ENCODE measurements at places on chromosomes 7 and 10. TPM values are rescaled to one million over a fixed set of nuclear protein-coding genes. Genes with fewer than 3 reads are reported as not detected.

DNA sequence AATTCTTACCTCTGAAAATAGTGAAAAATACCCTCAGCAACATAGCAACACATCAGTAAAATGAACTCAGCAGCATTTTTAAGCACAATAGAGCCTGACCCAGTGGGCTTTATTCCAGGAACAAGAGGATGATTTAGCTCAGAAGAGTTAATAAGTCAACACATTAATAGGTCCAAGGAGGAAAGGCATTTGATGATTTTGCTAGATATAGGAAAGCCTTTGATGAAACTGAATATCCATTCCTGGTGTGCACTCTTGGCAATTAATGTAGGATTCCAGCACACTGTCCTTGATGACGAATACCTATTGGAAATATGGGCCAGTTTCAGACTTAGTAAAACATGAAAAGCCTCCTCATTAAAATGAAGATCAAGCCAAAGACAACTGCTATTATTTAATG lies 42.5 kb downstream of the RASGEF1A start:
- peak; percentile 14 for DNase-seq

The MMRN2 gene
- total RNA-seq, result 1.9 TPM

The CAV1 gene
- total RNA-seq, result 284 TPM

The CFAP58 gene
- 0.26 TPM for total RNA-seq

All from PC-3 (cell line).